Myocyte (in vitro differentiated cells): ENCODE measurements at places on chromosomes 12 and 14. TPM values are rescaled to one million over a fixed set of nuclear protein-coding genes. Genes with fewer than 3 reads are reported as not detected.

DNA sequence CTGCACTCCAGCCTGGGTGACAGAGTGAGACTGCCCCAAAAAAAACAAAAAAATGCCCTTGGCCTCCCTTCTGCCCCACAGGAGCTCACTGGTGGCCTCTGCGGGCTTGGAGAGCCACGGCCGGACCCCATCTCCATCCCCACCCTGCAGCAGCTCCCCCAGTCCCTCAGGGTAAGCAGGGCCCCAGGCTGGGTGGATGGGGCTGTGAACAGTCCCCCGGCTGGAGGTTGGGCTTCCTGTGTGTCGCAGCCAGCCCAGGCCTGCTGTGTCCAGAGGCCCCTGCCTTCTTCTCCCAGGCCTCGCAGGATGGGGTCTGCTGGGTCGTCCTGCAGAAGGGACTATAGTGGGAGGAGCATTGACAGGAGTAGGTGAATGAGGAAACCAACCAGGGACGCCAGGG lies 15.4 kb upstream of the PUS1 start:
- DNase-seq = no peak

CLEC4D gene
- total RNA-seq = not detected in 2 replicates

- DNase-seq = peak; percentile 37
Measured at GRCh38 chr12:58917699-58918468, 2.4 kb downstream of the LRIG3 start.

LRRC23 gene
- total RNA-seq = 11.1 and 12.1 TPM in 2 replicates
